ENCODE measurements at places on chromosomes 4 and X.

- no peak for ATAC-seq
Measured at GRCh38 chrX:133776072-133776471, 209.3 kb downstream of the GPC3 start.

DNA sequence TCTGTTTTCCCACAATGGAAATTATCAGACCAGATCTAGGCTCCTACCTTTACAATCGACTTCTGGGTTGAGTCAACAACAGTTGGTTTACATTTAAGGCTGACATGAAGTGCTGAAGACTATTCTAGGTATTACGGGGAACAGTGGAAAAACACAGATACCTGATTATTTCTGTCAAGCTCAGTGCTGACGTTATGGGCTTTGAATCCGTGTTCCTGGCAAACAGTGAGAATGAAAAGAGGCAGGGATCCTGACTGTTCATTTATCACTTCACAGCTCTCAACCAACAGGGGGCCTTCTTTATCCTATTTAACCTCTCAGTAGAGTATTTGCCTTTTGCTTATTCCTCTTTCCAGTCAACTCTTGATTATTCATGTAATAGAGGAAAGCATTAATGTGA is 43.1 kb downstream of the TMEM164 start:
- no peak for ATAC-seq

DNA sequence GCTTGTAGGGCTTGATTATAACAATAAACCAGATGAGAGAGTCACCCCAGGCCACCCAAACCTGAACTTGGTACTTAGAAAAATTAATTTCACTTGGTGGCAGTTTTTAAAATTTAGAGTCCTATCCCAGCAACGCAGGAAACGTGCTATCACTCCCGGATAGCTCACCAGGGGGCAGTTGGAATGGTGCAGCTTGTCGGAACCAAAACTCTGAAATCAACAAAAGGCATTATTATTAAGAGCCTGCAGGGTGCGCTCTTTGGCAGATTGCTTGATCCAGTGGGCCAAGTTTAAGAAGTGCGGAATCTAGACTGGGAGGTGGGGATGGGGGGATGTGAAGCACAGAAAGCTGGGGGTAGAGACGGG is 2.4 kb downstream of the FRAS1 start:
- ATAC-seq: peak; percentile 43

DNA sequence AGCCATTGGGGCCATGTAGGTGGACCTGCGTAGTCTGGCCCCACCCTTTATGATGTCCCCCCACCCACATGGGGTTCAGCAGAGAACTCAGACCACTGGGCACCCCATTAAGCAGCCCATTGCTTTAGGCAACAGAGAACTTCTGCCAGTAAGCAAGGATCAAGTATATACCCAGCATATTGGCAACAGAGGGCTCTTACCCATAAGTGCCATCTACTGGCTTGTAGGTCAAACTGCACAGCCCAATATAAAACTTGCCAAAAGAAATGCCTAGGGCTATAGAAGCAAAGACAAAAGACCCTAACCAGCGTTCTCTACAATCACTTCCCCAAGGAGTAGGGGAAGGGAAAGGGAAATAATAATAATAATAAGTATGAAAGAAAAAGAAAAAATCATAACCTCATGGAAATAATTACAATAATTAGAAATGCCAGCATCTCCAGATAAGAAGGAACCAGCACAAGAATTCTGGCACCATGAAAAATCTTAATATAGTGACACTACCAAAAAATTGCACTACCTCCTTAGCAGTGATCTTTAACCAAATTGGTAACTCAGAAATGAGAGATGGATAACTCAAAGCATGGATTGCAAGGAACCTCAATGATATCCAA is 1090.7 kb downstream of the FAT4 start:
- ATAC-seq: no peak

GRCh38 chr4:16001484-16001858 is 38.5 kb upstream of the FGFBP2 start:
- ATAC-seq: peak; percentile 87

- no peak for ATAC-seq
Measured at GRCh38 chr4:14952352-14952751, 49.9 kb upstream of the CPEB2 start.

GRCh38 chr4:75834095-75834771 is 68.0 kb downstream of the PPEF2 start:
- no peak for ATAC-seq

DNA sequence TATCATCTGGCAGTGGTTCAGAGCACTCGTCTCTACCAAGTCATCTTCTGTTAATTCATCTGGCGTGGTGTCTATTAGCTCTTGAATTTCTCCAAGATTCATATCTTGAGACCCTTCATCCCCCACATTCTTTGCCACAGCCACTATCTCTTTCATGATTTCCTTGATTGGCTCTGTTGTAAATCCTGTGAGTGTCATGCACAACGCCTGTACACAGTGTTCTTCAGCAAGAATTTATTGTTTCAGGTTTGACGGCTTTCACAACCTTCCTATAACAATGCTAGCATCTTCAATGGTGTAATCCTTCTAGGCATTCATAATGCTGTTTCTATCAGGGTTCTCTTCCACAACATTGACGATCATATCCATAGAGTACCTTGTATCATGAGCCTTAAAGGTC is 30.9 kb downstream of the MGST2 start:
- ATAC-seq: no peak

DNA sequence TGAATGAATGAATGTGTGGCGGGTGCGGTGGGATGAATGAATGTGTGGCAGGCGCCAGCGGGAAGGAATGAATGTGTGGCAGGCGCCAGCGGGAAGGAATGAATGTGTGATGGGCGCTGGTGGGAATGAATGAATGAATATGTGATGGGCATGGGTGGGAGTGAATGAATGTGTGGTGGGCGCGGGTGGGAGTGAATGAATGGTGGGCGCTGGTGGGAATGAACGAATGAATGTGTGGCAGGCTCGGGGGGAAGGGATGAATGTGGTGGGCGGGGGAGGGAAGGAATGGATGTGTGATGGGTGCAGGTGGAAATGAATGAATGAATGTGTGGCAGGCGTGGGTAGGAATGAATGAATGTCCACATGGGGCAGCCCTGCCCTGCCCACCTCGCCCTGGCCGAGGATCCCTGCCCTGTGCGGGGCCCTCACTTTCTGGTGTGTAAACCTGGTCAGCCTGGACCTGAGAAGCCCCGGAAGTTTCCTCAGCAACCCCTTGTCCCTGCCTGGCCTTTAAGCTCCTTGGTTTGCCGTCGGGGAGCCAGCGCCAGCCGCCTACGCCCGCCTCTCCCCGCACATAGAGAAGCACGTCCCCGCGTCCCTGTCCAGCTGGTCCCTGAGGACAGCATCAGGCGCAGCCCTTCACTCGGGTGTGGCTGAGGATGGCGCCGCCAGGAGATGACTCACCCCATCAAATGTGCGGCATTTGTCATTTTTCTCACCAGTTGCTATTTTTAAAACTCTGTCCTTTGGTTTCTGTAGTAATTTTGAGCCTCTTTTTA is 112.8 kb upstream of the LRPAP1 start:
- ATAC-seq: no peak

GRCh38 chr4:185936650-185937376 is 124.8 kb upstream of the SORBS2 start:
- ATAC-seq: no peak

DNA sequence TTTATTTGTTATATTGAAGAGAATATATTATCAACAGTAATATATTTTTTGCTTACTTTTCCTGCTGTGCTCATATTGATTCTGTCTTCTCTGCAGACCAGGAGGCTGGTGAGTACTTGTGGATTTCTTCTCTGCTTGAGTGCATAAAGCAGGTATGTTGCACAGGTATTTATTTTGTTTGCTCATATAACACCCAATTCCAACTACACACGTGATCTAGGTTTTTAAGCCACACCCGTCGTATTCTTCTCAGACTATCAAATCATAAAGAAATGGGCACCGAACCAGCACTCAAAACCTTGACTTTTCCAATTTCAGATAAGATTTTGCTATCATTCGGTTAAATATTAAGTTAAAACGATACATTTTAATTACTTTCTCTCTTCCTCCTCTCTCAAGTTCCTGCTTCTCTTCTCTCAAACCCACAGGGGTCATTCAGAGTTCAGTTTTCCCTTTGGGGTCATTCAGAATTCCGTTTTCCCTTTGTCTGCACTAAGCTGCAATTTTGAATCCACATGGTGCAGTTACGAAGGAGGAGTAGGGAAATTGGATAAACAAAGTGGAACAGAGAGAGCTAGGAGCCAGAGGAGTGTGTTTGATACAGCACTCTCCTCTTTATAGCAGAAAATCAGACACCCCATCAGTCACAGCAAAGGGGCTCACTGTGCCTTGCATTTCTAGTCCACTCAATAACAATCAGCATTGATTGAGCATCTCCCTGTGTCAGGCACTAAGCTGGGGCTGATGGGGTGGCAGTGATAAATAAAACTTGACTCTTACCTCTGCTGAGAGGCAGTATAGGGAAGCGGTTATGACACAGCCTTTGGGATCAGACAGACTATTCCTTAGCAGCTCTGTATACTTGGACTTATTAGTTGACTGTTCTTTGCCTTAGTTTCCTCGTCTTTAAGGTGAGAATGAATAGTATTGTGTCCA is at the start of gene ADH1C:
Gene ADH1C, minus strand, starts transcription at position 145 of the 936 bp plus-strand sequence. Its CDS starts 71 bp downstream, at position 74.
- ATAC-seq: no peak

DNA sequence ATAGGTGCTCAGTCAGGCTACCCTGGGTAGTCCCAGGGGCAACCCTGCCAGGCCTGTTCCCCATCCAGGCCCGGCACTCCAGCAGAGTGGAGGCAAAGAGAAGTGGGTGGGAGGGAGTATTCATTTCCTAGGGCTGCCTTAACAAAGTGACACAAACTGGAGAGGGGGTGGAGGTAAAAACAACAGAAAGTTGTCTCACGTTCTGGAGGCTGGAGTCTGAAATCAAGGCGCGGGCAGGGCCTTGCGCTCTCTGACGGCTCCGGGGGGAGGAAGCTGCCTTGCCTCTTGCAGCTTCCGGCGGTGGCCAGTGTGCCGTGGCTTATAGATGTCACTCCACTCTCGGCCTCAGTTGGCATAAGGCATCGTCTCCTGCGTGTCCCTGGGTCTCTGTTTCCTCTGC is 90.8 kb downstream of the DCTD start:
- ATAC-seq: no peak

DNA sequence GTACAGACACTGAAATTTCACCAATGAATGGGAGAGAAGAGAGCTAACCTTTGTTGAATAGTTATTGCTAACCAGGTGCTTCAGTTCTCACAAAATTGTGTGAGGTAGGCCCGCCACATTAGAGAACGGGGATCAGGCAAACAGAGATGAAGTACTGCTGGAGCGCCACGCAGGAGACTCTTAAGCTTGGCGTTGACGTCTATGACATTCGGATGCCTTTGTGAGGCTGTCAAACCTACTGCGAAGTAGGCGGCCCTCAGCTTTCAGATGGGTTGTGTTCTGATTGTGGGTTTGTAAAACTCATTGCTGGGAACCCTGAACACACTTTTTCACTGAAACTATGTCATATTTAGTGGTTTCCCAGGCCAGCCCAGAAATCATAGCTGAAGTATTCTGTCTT is 173.6 kb downstream of the CBR4 start:
- ATAC-seq: no peak

DNA sequence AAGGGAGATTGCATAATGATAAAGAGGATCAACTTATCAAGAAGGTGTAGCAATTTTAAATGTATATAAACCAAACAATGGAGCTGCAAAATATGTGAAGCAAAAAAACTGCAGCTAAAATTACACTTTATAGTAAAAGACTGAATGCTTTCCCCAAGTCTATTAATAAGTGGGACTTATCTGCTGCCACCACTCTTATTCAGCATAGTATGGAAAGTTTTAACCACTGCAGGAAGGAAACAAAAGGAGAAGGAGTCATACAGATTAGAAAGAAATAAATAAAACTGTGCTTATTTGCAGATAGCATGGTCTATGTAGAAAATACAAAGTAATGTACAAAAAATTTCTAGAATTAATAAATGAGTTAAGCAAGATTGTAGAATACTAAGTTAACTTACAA is 94.1 kb upstream of the GK2 start:
- ATAC-seq: no peak

DNA sequence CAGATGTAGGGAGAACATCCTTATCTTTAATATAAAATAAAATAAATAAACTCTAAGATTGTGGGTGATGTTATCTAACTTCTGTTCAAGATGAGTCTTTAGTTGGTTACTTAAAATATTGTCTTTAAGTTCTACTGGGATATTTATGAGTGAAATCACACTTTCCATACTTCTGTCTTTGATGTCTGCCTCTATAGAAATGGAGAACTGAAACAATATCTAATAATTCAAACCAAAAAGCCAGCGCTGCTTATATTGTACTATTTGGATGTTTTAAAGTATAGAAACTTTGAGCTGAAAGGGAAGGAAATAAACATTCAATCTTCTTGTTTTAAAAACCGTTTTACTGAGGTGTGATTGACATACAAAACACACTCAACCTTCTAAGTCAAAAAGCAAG is 44.8 kb upstream of the RPS6KA3 start:
- no peak for ATAC-seq

DNA sequence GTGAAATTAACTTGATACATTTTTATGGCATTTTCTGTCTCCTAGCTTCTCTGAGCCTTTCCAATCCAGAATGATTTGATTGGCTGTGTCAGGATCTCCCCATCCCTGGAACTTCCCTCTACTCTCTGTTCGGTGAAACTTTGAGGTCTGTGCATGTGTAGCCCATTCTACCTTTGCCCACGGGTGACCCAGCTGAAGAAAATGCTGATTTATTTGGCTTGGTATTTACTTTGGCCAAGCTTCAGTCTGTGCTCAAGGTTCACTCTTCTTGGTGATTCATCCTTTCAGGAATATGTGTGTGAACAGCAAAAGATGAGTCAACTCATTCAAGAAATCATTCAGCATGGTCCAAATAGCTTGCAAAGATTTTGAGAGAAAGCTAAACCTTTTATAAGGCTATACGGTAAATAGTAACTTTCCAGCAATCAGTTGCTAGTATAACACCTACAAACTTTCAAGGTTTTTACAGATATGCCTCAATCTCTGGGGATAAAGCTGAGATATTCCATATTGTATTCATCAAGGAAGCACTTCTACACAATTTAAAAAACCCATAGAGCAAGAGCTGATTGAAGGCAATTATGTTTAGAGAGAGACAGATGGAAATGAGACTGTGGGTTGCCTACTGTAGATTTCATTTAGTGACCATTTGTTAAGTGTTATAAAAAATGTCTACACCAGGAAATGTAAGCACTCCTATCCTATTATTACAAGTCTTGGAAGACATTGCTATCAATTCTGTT is 233.9 kb upstream of the CXXC4 start:
- ATAC-seq: no peak

- no peak for ATAC-seq
Measured at GRCh38 chr4:177517862-177518261, 75.6 kb upstream of the AGA start.

DNA sequence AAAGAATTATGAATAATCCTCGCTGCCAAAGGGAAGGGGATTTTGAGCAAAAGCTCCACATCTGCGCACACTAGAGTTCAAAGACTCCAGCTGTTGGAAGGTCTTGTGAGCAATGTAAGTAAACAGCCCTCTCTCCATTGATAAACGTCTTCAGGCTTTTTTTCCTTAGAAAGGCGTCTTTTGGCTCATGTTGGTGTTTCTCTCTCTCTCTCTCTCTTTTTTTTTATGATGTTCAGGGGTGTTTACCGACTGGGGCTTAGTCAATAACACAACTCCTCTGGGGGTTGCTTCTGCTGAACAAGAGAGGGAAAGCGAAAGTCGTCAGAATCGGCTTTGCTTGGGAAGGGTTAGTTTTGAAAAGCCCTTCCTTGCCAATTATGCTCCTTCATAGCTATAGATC is 53.2 kb upstream of the C1QTNF7 start:
- ATAC-seq: peak; percentile 28
